A549 treated with Mapracorat at 1 μM for 4 hours (cell line): ENCODE measurements at places on chromosomes 4 and X. TPM values are rescaled to one million over a fixed set of nuclear protein-coding genes. Genes with fewer than 3 reads are reported as not detected.

The GATA1 gene
- total RNA-seq, result not detected in 5 replicates

The APELA gene
- not detected in 5 replicates for total RNA-seq

The EPHA5 gene
- 0.17 to 0.45 TPM (median 0.36 TPM) in 5 replicates for total RNA-seq

The VCX3A gene
- not detected in 5 replicates for total RNA-seq

The DNAAF6 gene
- not detected in 5 replicates for total RNA-seq

The GRID2 gene
- not detected in 5 replicates for total RNA-seq
